ENCODE measurements at places on chromosomes 5 and 9.

- no peak for DNase-seq
These were observed 118.0 kb downstream of the PRKACG start for GRCh38 chr9:68895741-68896478.

GRCh38 chr5:154078272-154078671, 39.5 kb downstream of the MFAP3 start:
- DNase-seq, result no peak

- no peak for DNase-seq
These were observed 93.4 kb upstream of the SLC25A48 start for GRCh38 chr5:135741040-135741439.

DNA sequence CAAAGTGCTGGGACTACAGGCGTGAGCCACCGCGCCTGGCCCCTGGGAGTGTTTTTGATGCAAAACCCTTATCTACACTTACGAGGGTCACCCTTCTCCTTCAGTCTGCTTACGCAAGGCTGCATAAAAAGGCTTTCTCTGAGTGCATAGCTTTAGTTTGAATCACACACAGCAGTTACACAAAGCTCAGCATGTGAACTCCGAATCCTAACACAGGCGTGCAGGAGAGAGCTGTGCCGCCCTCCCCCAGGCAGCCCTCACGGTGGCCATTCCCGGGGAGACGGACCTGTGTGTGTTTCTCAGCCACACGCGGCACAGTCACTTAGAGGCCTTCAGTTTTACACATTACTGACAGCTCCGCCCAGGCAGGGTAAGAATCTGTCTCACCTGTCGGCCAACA, 26.7 kb downstream of the EXD3 start:
- DNase-seq, result peak; percentile 97

DNA sequence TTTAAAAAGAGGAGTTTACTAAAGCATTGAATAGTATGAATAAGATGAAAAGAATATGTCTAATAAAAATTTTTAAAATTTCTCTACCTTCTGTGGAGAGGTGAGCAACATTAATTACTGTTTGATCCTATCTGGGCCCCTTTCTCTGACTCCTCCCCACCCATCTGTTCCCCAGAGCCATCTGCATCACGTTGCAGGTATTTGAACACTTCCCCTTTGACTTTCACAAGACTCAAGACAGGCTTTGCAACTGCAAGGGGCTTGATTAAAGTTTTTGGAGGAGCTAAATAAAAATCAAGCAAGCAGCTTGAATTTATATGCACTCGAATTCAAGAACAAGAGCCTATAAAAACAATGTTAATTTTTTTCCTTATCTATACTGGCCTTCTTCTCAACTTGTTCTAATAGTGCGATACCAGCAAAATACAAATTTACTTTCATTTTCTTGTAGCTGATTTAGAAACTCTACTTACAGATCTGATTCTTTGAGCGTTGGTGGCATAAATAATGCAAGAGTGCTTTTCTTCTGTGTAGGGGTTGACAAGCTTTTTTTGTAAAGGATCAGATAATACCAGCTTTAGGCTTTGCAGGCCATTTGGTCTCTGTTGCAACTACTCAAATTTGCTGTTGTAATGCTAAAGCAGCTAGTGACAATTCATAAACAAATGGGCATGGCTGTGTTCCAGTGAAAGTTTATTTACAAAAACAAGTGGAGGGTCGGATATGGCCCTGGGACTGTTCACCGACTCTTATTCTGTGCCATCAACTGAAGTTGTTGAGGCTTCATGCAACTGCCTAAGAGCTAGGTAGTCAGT, 21.2 kb downstream of the TXNDC8 start:
- no peak for DNase-seq

- no peak for DNase-seq
These were observed 1.1 kb downstream of the GSN start for GRCh38 chr9:121268851-121269641.

DNA sequence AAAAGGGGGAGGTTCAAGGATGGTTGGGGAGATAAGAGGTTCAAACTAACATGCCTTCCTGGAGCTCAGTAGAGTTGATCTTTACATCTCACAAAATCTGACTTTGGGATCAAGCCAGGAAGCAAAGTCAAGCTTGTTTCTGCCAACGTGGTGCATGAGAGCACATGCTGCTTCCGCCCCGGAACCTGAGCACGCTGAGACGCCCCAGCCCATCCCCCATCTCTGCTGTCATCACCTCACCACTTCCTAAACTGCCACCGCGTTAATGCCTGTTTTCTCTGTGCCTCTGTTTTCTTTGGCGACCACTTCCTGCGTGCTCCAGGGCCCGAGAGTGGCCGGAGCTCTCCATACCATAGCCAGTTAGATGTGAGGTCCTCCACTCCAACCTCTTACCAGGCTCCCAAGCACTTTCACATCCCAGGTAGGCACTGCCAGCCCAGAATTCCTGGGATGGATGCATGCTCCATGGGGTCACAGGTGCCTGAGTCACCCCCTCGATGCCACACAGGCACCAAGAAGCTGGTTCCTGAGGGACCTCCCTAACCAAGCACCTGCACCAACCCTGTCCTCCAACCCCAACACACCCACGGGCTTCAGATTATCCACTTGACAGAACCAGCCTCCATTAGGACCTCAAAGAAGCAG, 31.2 kb upstream of the AFAP1L1 start:
- no peak for DNase-seq

- no peak for DNase-seq
These were observed 3.8 kb downstream of the NMRK1 start for GRCh38 chr9:75084081-75084672.

DNA sequence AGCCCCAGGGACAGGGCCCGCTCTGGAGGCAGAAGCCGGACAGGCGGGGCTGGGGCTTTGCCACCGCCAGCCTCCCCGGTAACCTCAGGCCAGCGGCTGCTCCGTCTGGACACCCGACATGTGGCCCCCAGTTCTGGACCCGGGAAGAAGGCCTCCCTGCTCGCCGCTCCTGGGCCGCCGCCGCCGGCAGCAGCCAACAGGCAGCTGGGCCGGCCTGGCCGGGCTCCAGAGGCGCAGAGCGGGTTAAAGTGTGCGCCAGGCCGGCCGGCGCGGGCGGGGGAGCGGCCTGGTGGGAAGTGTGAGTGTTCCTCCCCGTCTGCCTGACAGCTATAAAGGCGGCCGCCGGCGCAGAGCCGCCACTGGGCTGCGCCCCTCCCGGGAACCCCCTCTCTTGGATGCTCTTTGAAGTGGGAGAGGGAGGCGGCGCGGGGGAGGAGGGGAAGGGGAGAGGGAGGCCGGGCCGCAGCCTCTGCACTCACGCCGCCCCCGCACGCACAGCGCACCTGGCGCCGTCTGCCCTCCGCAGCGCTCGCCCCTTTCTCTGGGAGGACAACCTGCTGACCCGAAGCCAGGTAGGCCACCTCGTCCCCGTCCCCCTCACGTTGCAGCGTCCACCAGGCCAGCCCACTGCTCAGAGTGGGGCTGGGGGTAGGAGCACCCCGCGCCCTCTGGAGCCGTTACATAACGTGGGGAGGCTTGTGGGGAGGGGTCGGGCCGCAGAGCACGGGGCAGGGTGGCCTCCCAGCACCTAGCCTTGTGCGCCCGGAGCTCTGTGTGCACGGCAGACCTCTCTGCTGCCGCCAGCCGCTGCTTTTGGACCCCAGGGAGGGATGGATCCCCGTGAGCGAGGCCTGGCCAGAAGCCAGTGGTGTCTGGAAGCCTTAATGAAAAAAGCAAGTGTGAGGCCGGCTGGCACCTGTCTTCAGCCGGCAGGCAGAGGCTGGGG, at the start of gene ADAMTSL2:
Gene ADAMTSL2 (plus strand): TSS at position 359 of the 946 bp plus-strand sequence. CDS start 2,009 bp downstream, outside the sequence.
- peak; percentile 63 for DNase-seq

DNA sequence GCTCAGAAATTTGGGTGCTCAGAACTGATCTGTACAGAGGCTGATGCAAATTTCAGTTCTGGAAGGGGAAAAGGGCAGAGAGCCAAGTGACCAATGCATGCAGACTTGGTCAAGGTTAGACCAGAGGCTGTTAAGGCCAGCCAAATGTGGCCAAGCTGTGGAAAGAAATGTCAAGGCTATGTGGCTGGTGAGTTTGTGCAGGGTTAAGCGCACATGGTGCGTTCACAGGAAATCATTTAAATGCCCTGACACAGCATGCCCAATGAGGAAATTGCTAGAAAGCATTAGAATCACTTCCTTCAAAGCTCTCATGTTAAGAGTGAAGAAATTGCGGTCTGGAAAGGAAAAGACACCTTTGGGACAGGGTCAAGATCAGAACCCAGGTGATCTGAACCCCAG, 58.0 kb downstream of the PTPN3 start:
- no peak for DNase-seq

DNA sequence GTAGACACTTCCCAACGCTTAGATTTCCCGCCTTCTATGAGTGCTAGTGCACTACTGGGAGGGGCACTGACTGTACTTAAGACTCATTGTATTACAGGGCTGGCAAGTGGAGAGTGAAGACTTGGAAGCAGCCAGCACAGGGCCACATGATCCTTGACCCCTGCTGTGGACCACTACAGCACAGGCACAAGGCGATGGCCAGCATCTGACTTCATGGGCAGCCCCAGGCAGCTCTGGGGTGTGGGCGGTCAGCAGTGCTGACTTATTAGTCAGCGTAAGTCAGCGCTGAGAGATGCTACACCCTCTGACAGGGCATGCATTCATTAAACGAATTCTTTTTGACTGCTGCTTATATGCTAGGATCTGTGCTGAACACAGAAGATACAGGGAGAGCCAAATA, 9.3 kb downstream of the SLC46A2 start:
- peak; percentile 85 for DNase-seq

- no peak for DNase-seq
These were observed 72.3 kb downstream of the RAPGEF1 start for GRCh38 chr9:131667576-131667975.

DNA sequence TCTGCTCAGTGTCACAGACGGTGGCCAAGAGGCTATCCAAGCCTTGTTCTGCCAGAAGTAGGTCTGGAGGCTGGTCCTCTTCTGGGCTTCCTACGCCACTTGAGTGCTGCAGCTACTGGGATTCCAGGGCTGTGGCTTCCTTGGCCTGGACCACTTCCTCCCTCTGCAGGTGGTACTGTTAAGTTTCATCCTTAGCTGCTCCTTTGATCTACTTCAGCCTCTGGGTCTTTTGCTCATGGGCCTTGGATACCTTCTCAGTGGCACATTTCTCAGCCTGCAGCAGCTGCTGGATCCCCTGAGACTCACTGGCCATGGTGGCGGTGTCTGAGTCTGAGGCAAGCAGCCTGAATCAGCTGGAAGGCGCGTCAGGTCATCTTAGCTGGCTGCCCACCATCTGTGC, 10.3 kb downstream of the CNOT8 start:
- DNase-seq, result peak; percentile 25

DNA sequence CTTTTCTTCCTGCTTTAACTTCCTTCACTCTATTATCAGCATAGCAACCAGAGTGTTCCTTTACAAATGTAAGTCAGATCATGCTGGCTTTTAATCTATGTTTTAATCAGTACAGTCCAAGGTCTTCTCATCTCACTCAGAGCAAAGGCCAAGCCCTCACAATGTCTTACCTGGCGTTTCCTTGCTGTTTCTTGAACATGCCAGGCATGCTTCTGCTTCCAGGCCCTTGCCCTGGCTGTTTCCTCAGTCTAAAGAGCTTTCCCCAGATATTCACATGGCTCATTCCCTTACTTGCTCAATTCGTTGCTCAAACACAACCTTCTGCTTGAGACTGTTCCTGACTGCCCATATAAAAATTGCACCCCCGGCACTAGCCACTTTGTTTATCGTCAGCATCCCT, 121.7 kb upstream of the GLRA1 start:
- DNase-seq, result no peak

- peak; percentile 3 for DNase-seq
These were observed 35.8 kb downstream of the ZNF782 start for GRCh38 chr9:96818533-96818932.

- DNase-seq, result no peak
These were observed 37.4 kb downstream of the NSUN2 start for GRCh38 chr5:6595405-6595804.

DNA sequence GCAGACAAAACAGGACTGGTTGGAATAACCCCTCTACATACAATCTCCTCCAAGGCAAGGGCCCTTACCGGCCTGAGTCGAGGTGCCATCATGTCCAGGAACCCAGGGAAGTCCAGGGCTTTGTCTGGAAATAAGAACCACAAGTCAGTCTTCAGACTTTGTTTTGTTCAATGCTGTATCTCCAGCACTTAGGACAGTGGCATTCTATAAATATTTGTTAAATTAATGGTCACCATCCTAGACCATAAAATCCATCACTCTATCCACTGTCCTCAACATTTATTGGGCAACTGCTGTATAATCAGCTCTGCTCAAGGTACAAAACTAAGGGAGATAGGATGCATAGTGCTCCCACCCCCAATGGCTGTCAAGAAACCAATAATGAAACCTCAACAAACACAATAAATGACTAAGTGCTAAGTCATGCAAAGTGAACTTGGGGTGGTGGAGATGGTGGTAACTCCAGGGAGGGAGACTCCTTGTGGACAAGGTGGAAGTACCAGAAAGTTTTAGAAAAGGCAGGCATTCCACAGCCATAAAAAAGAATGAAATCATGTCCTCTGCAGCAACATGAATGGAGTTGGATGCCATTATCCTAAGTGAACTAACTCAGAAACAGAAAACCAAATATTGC, 5.0 kb downstream of the RELL2 start:
- peak; percentile 84 for DNase-seq

GRCh38 chr9:93247892-93248291, 64.0 kb downstream of the WNK2 start:
- DNase-seq, result no peak

DNA sequence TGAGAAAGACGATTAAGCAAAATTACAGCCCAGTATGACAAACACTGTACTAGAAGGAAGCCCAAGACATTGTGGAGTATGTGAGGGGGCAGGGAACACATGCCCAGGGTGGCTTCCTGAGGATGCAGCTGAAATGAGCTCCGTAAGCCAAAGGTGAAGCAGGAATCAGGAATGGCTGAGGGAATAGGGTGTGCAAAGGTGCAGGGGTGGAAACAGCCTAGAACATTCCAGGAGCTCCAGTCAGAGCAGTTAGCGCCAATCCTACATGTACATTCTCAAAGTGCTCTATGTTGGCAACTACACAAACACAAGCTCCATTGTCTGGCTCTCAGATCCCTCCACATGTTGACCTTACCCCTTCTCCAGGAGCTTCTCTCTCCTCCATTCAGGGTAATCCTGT, 257.9 kb downstream of the MAN2A1 start:
- DNase-seq, result no peak

GRCh38 chr5:172837640-172838039, 3.6 kb downstream of the ERGIC1 start:
- no peak for DNase-seq

DNA sequence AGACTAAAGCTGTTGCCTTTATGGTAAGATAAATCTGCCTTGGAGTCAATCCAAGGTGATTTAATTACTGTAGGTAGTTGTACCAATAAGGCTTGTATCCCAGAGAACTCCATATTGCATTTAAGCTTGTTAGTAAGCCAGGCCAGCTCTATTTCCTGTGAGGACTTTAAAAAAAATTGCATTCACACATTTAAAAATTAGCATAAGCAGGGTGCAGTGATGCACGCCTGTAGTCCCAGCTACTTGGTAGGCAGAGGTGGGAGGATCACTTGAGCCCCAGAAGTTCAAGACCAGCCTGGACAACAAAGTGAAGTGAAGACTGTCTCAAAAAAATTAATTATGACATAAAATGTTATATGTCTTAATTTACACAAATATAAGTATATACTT, 28.7 kb upstream of the ABL1 start:
- DNase-seq, result no peak

GRCh38 chr5:5573798-5574380, 151.4 kb downstream of the ICE1 start:
- DNase-seq, result no peak

- no peak for DNase-seq
These were observed 277.8 kb downstream of the PRELID2 start for GRCh38 chr5:145557345-145557744.

GRCh38 chr5:109029847-109030246, 282.1 kb downstream of the FER start:
- no peak for DNase-seq

GRCh38 chr9:98228392-98229089, 26.9 kb downstream of the TBC1D2 start:
- peak; percentile 43 for DNase-seq
